ENCODE measurements at places on chromosomes 11 and 22. TPM values are rescaled to one million over a fixed set of nuclear protein-coding genes. Genes with fewer than 3 reads are reported as not detected.

Gene GAB4
- not detected for total RNA-seq

Gene BATF2
- total RNA-seq = 0.64 TPM

Gene XKR3
- not detected for total RNA-seq

Gene TECTA
- 0.02 TPM for total RNA-seq

Gene FLRT1
- not detected for total RNA-seq

Gene OR51F1
- not detected for total RNA-seq

Gene PRODH
- total RNA-seq = 0.89 TPM

Measured in A549 treated with GW870086 at 1 μM for 4 hours (cell line).